NAMALWA (cell line): ENCODE measurements at places on chromosomes 7 and 10.

- no peak for DNase-seq
Observed at GRCh38 chr7:75614401-75614800, 122.3 kb downstream of the SPDYE5 start.

- no peak for DNase-seq
Observed at GRCh38 chr7:36860681-36861080, 136.4 kb upstream of the AOAH start.

DNA sequence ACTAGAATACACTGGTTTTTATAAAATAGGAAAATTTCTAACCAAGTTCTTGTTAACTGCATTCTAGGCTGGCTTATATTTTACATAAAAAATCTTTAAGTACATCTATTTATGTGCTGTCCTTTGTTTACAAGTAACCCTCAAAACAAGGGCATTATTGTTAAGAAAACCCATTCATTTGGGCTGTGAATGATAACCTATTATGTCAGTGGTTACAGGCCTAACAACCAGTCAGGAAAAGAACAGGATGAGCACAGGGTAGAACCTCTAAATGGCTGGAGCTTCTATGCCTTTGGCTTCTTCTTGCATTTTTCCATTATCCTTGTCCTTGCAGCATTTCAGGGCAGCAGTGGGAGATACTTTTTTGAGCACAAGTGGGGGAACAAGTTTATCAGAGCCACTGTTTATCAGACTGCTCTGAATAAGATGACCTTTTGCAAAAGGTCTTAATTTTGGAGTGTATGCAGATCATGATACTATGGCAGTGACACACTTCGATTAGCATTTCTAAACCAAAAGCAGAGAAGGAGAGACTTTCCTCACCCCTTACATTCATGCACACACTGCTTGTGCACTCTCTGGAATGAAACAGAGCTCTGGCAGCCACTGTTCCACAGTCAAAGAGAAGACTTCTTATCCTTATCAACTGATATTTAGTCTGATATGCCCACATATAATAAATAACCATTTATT is 10.9 kb downstream of the GPR37 start:
- no peak for DNase-seq

DNA sequence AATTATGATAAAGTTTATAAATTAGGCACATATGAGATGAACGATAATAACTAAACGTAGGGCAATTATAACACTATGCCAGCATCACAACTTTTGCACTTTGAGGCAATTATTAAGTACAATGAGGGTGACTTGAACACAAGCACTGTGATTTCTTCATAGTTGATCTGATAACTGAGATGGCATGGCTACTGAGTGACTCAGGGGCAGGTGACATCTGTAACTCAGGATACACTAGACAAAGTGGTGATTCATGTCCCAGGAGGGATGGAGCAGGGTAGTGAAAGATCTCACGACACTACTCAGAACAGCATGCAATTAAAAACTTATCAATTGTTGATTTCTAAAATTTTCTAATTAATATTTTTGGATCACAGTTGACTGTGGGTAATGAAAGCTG is 98.3 kb upstream of the ARHGAP21 start:
- DNase-seq: no peak

- DNase-seq: no peak
Observed at GRCh38 chr7:91228927-91229558, 35.2 kb upstream of the FZD1 start.

- no peak for DNase-seq
Observed at GRCh38 chr10:6978187-6978627, 398.1 kb upstream of the PRKCQ start.

- DNase-seq: no peak
Observed at GRCh38 chr7:130904031-130904757, 170.2 kb upstream of the KLF14 start.
